ENCODE measurements at places on chromosomes 11 and 22.
A peak's percentile ranks its signal among the peaks of the same experiment; 100 is the strongest.

GRCh38 chr11:46693597-46694012 lies 6.8 kb downstream of the ARHGAP1 start:
- no peak for DNase-seq

DNA sequence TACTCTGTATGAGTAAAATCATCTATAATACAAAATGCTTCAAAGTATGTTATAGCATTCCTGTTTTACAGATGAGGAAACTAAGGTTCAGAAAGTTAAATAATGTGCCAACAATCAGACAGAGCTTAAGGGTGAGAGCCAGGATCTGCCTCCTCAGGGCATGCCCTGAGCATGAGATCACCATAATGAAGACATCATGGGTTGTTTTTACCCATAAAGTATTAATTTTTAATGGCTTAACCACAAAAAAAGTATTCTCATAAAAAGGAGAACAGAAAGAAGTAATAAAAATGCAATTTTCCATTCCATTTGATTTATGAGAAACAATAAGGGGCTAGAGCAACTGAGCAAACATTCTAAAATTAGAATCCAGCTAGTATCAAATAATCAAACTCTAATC lies 534.3 kb upstream of the ARHGAP42 start:
- DNase-seq: no peak

GRCh38 chr22:46085828-46086576 lies 64.3 kb upstream of the PPARA start:
- peak; percentile 82 for DNase-seq

DNA sequence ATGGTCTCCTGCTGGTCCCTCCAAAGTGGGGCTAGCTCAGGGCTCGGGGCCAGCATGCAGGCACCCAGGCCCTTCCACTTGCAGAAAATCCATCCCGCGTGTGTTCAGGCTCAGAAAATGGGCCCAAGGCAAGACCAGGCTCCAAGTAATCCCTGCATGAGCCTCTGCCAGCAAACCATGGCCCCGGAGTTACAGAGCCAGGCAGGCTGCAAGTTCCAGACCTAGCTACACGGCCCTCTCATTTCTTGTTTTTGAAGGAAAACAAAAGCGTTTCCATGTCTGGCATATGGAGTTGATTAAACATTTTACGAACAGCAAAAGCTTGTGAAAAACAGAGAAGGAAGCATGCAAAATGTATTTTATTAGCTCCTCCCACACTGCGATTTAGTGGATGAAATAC lies 29.7 kb downstream of the KIAA0930 start:
- no peak for DNase-seq

DNA sequence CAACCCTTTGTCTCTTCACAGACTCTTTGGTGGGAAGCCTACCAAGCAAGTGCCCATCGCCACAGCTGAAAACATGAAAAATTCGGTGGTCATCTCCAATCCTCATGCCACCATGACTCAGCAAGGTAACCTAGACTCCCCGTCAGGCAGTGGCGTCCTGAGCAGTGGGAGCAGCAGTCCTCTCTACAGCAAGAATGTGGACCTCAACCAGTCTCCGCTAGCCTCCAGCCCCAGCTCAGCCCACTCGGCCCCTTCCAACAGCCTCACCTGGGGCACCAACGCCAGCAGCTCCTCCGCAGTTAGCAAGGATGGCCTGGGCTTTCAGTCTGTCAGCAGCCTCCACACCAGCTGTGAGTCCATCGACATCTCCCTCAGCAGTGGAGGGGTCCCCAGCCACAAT lies 111.6 kb downstream of the DBX1 start:
- DNase-seq: no peak

GRCh38 chr11:64743591-64744543 lies at the start of gene RASGRP2:
RASGRP2 (minus strand) TSS chr11:64744142; CDS start chr11:64742866, 1,276 bp downstream.
- DNase-seq: peak; percentile 87

DNA sequence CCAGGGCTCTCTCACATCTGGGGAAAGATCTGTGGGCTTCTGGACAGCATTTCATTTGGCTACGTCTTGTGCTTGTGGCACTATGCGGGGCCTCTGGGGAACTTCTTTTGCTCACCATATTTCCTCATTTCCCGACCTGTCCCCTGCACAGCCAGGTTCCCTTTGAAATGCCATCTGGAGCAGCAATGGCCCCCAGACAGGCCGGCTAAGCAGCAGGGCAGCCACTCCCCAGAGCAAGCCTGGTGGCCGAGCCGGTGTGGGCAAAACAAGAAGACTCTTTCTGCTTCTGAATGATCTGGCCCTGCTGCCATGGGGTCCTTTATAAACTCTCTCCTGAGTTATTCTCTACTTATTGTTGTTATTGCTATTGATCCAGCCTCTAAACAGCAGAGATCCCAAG lies 190.7 kb upstream of the NECTIN1 start:
- no peak for DNase-seq

DNA sequence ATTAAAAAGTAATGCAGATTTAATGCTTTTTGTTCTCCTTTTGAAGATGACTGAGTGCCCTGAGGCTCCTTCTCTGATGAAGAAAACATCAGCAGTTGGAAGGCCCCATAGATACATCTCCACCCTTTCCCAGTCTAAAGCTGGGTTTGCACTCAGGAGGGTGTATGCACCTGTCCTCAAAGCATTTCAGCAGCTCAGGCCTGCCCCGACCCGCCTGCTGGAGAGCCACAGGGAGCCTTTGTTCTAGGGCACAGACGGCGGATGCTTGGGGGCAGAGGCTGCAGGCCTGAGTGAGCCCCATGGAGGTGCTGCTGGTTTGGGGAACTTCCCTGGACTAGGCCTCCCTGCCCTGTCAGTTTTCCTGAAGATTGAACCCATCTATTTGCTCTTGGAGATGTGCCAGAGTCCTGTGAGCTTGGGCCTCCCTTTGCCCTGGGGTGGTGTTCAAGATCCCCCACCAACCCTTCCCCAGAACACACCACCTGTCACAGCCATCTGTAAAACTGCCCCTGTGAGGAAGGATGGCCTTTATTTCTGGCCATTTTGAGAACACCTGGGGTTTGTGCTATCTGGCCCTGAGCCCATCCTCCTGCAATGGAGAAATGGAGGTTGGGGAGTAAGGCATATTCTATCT lies 160.0 kb downstream of the NAV2 start:
- no peak for DNase-seq

- no peak for DNase-seq
These were observed 2.3 kb downstream of the USP35 start for GRCh38 chr11:78190871-78191538.

GRCh38 chr11:61814247-61814957 lies 2.4 kb downstream of the FADS1 start:
- DNase-seq: peak; percentile 46

DNA sequence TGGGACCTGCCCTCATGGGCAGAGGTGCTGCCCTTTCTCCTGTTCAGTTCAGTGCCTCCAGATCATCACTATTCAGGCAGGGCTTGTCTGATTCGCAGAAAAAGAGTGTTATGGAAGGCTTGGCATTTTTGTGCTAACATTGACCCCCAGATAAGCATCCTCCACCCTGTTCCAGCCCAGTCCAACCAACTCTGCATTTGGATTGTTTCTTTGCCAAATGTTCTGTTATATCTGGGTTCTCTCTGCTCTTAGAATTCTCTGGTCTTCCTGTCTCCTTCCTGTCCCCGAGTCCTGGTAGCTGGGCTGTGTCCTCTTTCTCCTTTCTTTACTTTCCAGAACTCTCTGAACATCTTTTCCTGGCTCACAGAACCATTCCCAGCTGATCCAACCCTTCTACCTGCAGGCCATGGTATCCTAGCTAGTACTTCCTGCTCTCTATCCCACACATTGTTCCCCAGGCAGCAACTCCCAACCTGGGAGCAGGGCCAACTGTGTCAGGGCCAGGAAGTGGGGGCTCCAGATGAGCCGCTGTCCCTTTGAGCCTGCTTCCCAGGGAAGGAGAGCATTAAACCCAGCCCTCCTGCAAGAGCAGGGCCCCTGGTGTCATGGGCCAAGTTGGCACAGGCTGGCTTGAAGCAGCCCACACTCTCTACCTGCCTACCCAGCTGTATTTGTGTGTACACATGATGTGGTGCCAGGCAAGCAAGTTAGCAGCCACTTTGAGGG lies 280.7 kb upstream of the CADM1 start:
- DNase-seq: no peak

- DNase-seq: no peak
These were observed 12.9 kb upstream of the CRY2 start for GRCh38 chr11:45834298-45834756.

GRCh38 chr11:57358543-57358961 lies 20.4 kb downstream of the P2RX3 start:
- DNase-seq: no peak

DNA sequence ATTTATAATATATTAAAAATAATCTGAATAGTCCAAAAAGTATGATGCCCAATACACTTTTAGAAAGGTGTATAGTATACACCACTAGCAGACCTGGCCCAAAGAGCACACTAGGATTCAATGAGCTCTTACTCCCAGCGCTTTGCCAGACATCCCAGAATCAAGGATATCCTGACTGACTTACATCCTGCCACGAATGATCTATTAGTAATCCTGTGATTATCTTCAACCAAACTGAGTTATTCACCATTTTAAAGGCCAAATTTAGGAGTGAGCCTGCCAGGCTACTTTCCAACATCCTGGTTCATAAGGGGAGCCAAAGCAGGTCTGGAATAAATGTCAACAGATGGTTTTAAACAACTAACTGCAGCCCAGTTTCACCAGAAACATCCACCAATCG lies 60.8 kb upstream of the FAM181B start:
- DNase-seq: no peak

- no peak for DNase-seq
These were observed 1.3 kb downstream of the EIF3M start for GRCh38 chr11:32584921-32585320.

DNA sequence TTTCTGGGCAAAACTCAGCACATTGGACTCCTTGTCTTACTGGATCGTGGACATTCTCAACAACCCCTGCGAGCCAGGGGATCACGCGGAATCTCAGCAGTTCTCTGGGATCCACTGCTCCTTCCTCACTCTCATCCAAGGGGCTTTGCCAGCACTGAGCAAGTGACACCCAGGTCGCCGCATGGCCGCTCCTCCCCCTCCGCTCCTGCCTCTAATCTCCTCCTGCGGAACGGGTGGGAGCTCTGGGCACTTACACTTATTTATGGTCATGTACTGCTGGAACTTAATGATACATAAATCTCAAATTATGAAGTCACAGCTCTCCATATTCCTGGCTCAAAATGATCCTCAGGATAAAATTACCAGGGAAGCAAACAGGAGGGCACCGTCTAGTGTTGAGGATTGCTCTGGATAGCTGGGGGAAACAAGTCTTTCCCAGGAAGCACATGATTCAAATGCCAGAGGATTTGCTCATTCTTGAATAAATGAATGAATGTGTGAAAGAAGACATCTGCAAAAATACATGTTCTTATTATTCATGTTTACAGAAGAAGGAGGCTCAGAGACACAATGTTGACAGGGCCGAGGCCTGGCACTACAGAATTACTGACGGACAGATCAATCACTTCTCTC lies 1077.3 kb downstream of the TBC1D22A start:
- DNase-seq: no peak

GRCh38 chr11:122319691-122320620 lies 203.9 kb upstream of the BLID start:
- no peak for DNase-seq

GRCh38 chr11:2752923-2753322 lies 53.1 kb upstream of the KCNQ1OT1 start:
- peak; percentile 10 for DNase-seq
